Thymus (tissue), 14 donors: ENCODE measurements at places on chromosomes 12 and 14. TPM values are rescaled to one million over a fixed set of nuclear protein-coding genes. Genes with fewer than 3 reads are reported as not detected.

OR4K13 gene
- not detected for total RNA-seq

LHX5 gene
- under 0.01 TPM for total RNA-seq

MANSC1 gene
- total RNA-seq, result 1.0 TPM

RDH12 gene
- total RNA-seq, result 0.24 TPM

KRT71 gene
- total RNA-seq, result 0.57 TPM

CCDC60 gene
- total RNA-seq, result 0.52 TPM

GPHN gene
- total RNA-seq, result 11.6 TPM

TEP1 gene
- 15.4 TPM for total RNA-seq

TSPAN8 gene
- 0.33 TPM for total RNA-seq

DBX2 gene
- total RNA-seq, result under 0.01 TPM

CLEC7A gene
- 25.3 TPM for total RNA-seq

RPGRIP1 gene
- total RNA-seq, result 0.19 TPM

TAS2R50 gene
- 0.47 TPM for total RNA-seq

CREBL2 gene
- 20.7 TPM for total RNA-seq

EML5 gene
- total RNA-seq, result 1.2 TPM

BEGAIN gene
- 0.42 TPM for total RNA-seq

TMEM179 gene
- 0.09 TPM for total RNA-seq

ATG101 gene
- 43.3 TPM for total RNA-seq

EPS8 gene
- total RNA-seq, result 3.7 TPM

SLC10A1 gene
- total RNA-seq, result not detected

DYNC1H1 gene
- total RNA-seq, result 114 TPM

RARG gene
- total RNA-seq, result 4.6 TPM

EFS gene
- total RNA-seq, result 1.6 TPM

ARG2 gene
- total RNA-seq, result 2.4 TPM

CDCA3 gene
- 44.3 TPM for total RNA-seq

OR6C6 gene
- total RNA-seq, result not detected

SYNE2 gene
- total RNA-seq, result 17.0 TPM

ENDOU gene
- 0.14 TPM for total RNA-seq

RD3L gene
- not detected for total RNA-seq

MSI1 gene
- total RNA-seq, result 0.05 TPM

HOMEZ gene
- 10.6 TPM for total RNA-seq

LPAR5 gene
- 2.4 TPM for total RNA-seq

TAS2R42 gene
- total RNA-seq, result 0.09 TPM

FAM222A gene
- 0.71 TPM for total RNA-seq

MUCL1 gene
- 1.2 TPM for total RNA-seq

JKAMP gene
- 32.0 TPM for total RNA-seq

PFKM gene
- total RNA-seq, result 16.1 TPM
